Muscle of back (tissue), 13 donors: ENCODE measurements at places on chromosomes 2 and 18.

DNA sequence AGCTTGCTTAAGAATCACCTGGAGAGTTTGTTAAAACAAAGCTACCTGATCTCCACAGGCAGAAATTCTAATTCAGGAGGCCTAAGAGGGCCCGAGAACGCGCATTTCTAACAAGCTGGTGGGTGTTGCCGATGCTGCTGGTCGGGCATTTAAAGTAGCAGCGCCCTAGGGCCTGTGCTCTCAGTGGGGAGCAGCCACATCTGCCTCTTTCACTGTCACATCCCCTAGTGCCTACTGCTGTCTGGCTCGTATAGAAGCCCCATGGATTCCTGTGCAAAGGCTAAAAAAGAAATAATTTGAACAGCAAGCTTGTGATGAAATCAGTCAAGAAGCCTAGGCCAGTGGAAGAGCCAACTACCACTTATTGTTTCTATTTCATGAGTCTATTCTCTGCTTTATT is 126.7 kb upstream of the SMIM21 start:
- DNase-seq: no peak

GRCh38 chr2:62408241-62408677 is 97.7 kb downstream of the TMEM17 start:
- peak; percentile 10 for DNase-seq

DNA sequence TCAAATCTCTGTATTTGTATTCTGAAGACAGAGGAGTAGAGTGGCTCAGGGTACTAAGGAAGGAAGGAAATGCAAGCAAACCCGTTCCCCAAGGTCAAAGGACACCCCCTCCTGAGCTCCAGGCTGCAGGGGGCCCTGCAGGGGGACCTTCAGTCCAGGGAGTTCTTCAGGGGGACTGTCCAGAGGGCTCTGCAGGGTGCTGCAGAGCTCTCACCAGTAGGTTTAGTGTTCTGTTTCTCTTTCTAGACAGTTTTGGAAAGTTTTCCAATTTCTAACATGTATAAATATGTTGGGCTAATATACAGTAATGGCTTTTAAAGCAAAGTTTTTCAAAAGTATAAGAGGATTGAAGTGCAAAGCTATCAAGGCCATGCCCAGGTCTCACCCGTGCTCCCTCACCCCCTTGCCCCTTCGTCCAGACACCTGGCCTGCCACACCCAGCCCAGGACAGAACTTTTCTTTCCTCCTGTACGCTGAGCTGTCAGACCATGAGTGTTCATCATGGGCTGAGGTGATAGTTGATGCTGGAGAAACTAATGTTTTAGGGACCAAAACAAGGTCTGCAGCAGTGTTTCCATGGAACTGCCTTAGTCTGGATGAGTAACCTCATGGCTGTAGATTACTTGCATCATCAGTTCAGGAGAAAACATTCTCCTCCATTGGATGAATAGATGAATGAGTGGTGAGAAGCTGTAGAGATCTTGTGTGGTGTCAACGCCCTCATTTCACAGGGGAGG is 134.2 kb downstream of the GLI2 start:
- DNase-seq: no peak

- no peak for DNase-seq
Measured at GRCh38 chr2:149924028-149924427, 336.5 kb upstream of the MMADHC start.

GRCh38 chr2:63789338-63790020 is 52.2 kb upstream of the UGP2 start:
- DNase-seq: peak; percentile 86

- DNase-seq: no peak
Measured at GRCh38 chr2:105746177-105747080, 1.7 kb downstream of the NCK2 start.

DNA sequence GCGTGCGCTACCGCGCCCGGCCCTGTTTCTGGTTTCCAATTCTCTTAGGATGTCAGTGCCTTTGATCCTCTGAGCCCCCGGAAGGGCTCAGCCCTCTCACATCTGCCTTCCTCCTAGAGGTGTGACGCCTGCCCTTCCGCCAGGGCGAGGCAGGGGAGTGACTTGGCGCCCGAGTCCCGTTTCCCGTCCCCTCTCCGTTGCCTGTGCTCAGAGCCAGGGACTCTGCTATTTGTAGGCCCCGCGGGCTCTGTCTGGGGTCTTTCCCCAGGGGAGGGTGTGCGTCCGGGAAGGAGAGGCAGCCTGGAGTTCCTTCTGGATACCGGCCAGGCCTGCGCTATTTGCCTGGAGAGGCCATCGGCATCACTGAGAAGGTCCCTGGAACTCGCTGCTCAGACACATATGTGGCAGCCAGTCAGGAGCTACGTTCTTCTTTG is 103.7 kb upstream of the TAF1B start:
- DNase-seq: no peak

GRCh38 chr18:75854174-75854573 is 426.7 kb upstream of the SMIM21 start:
- DNase-seq: no peak

DNA sequence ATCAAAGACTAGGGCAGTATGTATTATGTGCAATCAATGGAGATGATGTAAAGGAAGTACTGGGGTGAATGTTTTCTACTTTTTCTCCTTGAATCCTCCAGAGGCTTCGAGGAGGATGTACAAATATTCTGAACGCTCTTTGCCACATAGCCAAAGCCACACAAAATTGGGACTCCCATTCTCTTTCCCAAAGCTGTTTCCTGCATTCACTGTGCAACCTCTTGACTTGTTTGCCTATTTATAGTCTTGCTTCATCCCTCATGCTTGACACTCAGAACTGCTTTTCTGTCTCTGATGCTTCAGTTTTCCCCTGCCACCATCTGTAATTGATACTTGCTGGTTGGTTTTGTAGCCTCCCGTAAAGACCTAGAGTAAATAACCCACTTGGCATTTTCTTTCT is 208.2 kb upstream of the RBMS1 start:
- DNase-seq: no peak

DNA sequence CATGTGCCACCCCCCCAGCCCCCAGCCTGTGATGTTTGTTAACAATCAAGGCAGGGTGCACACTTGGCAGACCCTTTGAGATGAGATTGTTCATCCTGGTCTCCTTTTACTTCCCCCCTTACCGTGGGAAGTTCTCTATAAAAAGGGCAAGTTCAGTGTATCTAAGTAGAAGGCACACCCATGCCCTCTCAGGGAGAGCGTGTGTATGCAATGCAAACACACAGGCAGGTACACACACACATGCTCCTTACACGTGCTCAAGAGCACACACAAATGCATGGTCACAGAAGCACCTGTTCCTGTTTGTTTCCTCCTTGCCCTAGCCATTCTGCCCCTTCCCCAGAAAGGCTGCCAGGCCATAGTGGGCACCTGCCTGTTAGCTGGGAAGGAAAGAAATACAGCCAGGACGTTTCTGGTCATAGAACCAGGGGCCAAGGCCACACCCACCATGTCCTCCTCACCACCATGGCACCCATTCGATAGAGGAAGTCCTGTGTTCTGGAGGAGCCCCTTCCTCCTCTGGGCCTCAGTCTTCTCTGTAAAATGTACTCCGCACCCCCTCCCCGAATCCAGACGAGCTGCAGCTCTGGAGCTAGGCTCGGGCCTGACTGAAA is 3.1 kb downstream of the ATOH8 start:
- DNase-seq: no peak

GRCh38 chr2:47528874-47529273 is 125.9 kb downstream of the MSH2 start:
- no peak for DNase-seq

DNA sequence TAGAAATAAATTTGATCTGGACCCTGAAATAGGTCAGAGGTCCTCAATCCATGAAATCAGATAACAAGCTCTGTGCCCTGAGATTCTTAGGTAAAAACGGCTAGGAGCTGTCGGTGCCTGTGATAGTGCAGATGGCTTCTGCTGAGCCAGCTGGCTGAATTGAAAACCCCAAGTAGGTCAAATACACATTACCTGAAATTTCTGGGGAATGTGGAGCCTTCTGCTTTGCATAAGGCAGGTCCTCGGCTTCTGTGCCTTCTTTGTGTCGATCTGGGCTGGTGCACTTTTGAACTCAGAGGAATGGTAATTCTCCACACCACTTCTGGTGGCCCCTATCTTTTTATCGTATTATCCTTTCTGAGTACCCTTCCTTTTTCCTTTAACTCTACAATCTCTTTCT is 66.6 kb downstream of the CNTNAP5 start:
- no peak for DNase-seq

GRCh38 chr2:3535794-3536681 is 16.7 kb upstream of the ADI1 start:
- DNase-seq: peak; percentile 81

DNA sequence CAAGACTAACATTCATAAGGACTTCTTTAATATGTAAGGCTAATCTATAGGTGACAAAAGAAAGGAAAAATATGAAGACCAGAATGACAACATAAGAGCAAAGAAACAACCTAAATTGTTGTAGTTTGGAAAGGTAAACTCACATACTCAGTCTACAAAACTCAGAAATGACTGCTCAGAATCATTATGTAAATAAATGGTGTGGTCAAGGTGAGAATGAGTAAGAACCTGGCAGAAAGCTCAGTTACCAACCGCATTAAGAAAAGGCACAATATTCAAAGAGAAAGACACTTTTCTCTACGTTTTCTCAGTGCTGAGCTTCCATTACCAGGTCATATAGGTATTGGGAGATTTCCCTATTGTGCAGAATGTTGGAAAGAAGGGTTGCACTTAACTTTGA is 15.8 kb downstream of the ATF2 start:
- DNase-seq: no peak

- DNase-seq: peak; percentile 22
Measured at GRCh38 chr2:222307143-222307756, 8.5 kb upstream of the PAX3 start.

- no peak for DNase-seq
Measured at GRCh38 chr2:174035117-174035635, 70.0 kb upstream of the SP3 start.

- DNase-seq: no peak
Measured at GRCh38 chr2:136284226-136285119, 166.5 kb upstream of the CXCR4 start.
